Stimulated activated CD4-positive, alpha-beta T cell treated with anti-CD3 and anti-CD28 coated beads, Interleukin-2, amount 100 ng/mL, for 4 hours (primary cell): ENCODE measurements at places on chromosomes 12 and 14.

GRCh38 chr12:50174971-50175715 is 8.0 kb upstream of the CERS5 start:
- DNase-seq, result no peak

DNA sequence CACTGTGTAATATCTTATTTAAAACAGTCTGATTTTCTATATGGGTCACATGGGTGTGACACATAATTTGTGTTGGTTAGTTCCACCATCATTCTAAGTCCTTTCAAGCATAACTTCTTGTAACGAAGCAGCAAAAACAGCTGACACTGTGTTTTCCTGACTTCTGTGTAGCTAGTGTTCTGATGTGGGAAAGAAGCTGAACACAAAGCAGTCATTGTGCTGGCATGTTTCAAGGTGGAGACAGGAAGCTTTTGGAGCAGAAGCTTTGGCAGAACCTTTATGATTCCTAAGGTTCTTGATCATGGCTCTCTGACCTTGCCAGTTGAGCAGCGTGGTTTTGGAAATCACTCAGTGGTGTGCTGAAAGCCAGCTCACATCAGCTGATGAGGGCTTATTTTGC is 351.7 kb upstream of the MDGA2 start:
- DNase-seq, result no peak

DNA sequence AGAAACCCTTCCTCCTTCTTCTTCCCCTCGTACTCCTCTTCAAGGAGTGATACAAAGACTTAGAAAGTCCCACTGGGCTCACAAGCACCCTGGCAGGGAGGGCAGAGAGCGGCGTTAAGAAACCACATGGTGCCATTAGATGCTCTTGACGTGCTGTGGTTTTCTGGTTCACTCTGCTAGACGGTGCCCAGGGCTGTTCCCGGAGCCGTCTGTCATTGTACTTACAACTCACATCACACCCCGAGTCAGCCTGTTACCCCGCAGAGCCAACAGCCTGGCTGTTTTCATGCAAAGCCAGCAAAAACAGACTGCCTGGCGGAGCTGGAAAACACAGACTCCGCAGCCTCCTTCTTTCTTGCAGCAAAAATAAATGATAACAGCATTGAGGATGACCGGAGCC is 232.6 kb upstream of the TBX3 start:
- no peak for DNase-seq

- DNase-seq, result peak; percentile 35
Measured at GRCh38 chr12:63668028-63668799, at the start of gene DPY19L2. DPY19L2 (minus strand) TSS chr12:63668493; CDS start chr12:63668393, 100 bp downstream.

DNA sequence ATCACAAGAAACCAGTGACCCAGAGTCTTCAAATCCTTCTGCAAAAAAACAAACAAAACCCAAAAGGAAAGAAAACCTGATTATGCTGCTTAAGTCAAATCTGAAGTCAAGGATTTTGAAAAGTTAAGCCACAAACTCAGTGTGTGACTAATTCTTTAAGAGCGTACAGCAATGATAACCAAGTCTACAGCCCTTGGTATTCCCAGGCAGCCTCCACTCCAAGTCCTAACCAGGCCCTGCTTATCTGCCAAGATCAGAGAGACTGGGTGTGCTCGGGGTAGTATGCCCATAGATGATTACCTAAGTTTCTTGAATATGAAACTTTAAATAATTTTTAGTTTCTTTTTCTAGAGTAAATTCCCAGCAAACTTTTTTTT is 13.1 kb downstream of the PGAM5 start:
- no peak for DNase-seq

GRCh38 chr12:113271466-113271852 is 50.2 kb downstream of the TPCN1 start:
- no peak for DNase-seq

DNA sequence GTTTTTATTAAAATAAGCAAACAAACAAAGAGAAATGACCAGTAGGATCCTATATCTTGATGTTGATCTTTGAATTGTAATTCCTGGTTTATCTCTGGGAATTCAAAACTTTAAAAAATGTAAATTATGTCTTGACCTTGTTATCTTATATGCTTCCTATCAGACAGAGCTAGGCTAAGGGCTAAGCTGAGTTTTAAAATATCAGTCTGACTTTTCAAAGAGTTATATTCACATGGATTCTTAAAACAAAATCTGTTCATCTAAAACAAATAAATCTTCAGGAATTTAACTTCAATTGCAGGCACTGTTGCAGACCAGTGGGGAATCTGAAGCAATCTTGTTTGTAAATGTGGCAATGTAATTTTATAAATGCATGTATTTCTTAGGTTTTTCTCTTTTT is 1144.1 kb downstream of the LRFN5 start:
- no peak for DNase-seq

DNA sequence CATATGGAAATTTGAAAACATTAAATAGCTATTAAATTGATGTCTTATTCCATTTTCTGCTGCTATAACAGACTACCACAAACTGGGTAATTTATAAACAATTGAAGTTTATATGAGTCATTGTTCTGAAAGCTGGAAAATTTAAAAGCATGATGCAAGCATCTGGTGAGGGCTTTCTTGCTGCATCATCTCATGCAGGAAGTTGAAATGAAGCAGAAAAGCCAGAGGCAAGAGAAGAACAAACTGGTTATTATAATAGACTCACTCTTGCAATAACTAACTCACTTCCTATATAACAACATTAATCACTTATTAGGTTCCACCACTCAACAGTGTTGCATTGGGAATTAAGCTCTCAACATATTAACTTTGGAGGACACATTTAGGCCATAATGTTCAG is 1277.4 kb downstream of the LRFN5 start:
- no peak for DNase-seq

DNA sequence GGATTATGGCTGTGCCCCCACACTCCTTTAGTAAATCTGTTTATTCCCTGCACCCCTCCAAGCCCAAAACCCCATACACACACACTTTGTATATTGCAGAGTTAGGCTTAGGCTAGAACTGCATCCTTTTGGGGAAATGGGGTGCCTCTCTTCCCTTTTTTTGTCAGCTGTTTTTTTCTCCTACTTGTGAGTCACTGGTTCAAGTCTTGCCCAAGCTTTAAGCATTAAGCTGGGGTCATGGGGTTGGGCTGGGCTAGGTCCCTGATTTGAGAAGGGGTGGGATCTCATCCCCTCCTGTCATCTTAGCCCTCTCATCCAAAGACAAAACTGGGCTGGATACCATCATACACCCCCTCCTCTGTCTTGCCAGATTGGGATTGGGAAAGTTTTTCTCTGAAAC is 1.6 kb downstream of the LRP1 start:
- DNase-seq, result no peak

DNA sequence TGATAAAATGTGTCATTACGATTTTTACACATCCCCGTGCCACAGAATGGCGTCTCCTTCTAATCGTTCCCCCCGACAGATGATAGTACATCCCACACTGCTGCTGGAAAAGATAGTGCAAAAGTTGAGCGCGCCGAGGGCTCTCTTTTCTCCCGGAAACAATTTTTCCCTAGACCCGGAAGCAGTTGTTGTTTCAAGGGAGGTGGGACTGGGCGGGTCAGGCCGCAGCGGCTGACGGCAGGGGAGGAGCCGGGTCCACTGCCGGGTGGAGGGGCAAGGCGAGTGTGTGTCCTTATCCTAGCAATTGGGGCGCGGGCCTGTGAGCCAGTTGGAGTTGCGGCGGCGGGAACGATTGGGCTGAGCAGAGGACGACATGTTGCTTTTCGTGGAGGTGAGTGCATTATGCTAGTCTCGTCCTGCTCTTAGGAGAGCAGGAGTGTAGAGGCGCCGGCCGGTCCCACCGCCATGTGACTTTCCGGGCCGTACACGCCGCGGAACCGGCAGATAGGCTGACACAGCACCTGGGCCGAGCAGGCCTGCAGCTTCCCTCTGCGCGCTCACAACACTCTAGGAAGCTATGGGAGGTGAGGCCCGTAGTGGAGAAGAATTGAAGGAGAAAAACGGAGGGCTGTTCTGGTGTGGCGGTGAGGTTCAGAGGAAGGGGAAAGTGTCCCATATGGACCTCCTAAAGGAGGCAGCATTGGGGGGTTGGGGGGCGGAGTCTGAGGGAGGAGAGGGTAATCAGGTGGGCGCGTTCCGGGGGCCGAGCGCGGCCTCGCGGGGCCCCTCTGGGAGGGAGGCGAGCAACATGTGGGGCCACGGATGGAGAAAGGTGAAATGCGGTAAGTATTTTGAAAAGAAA is at the start of gene LARP4:
Gene LARP4, plus strand, starts transcription at position 248 of the 862 bp plus-strand sequence. Its CDS starts 126 bp downstream, at position 374.
- DNase-seq, result peak; percentile 84

DNA sequence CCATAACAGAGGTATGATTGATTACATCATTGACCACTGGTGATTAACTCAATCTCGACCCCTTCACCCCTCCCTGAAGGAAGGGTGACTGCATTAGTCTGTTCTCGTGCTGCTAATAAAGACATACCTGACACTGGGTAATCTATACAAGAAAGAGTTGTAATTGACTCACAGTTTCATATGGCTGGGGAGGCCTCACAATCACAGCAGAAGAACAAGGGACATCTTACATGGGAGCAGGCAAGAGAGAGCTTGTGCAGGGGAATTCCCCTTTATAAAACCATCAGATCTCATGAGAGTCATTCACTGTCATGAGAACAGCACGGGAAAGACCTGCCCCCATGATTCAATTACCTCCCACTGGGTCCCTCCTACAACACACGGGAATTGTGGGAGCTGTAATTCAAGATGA is 55.9 kb upstream of the TMCC3 start:
- no peak for DNase-seq

- DNase-seq, result no peak
Measured at GRCh38 chr12:67288561-67288960, 19.4 kb downstream of the CAND1 start.

DNA sequence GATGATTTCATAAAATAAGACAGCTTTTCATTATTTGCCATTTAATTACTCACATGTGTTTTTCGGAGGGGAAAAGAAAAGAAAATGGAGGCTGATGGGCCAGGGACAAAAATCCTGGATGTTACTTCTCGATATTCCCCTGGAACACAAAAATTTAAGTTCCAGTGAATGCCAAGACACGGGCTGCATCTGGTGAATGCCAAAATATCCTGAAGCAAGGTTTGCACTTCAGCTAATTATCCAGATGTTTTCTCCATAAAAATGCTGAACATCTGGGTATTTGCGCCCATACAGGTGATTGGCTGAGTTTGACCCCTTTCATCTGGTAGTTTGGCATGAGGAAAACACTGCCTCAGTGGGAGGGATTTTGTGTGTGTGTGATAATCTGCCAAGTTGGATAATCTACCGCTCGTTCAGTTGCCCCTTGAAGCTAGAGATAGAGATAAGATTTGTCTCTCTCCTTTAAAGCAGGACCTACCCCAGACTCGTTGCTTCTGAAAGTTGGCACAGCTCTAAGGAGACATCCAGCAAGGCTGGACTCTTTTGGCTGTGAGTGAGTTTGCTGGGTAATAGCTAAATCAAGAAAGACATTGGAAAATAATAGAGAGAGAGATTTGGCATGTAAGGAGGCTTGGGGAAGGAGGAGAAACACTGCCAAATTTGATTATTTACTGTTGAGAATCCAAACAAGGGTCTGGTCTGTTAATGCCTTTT is 390.0 kb downstream of the EGLN3 start:
- DNase-seq, result no peak

DNA sequence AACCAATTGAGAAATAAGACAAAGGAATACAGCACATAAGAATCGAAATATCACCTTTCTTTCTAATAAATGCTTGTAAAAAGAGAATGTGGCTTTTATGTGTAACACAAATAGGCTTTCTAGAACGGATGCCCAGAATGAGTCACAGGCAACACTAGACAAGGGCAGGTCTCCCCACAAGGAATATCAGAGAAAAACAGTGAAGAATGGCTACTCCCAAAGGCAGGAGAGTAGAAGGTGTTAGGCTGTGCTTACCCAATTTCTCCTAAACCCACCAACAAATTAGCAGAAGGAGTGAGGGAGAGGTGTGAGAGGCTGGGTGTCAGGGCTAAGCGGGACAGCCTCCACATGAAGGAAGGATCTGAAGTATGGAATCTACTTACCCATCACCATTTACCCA is 55.2 kb downstream of the GALNT4 start:
- peak; percentile 10 for DNase-seq

- DNase-seq, result no peak
Measured at GRCh38 chr14:44462381-44462780, 44.7 kb downstream of the FSCB start.

GRCh38 chr12:19957308-19958125 is 410.8 kb upstream of the PDE3A start:
- DNase-seq, result no peak

- no peak for DNase-seq
Measured at GRCh38 chr12:31230004-31230403, 95.9 kb downstream of the SINHCAF start.

- no peak for DNase-seq
Measured at GRCh38 chr14:65949711-65950516, 536.3 kb upstream of the CCDC196 start.

- DNase-seq, result no peak
Measured at GRCh38 chr14:77579065-77579464, 37.4 kb downstream of the SPTLC2 start.

DNA sequence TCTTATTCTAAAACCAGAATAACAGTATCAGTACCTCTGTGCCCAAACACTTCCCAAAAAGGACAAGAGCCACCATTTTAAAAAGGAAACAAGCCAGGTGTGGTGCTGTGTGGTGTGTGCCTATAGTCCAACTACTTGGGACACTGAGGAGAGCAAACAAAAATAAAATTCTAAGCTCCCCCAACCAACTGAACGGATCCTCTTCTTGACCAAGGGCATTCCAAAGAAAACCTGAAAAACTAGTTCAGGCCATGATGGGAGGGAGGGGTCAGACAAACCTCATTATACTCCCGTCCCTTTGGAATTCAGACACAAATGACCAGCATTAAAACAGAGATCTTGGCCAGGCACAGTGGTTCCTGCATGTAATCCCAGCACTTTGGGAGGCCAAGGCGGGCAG is 20.5 kb downstream of the SLC11A2 start:
- no peak for DNase-seq

- no peak for DNase-seq
Measured at GRCh38 chr14:59321626-59321949, 133.1 kb downstream of the DAAM1 start.

DNA sequence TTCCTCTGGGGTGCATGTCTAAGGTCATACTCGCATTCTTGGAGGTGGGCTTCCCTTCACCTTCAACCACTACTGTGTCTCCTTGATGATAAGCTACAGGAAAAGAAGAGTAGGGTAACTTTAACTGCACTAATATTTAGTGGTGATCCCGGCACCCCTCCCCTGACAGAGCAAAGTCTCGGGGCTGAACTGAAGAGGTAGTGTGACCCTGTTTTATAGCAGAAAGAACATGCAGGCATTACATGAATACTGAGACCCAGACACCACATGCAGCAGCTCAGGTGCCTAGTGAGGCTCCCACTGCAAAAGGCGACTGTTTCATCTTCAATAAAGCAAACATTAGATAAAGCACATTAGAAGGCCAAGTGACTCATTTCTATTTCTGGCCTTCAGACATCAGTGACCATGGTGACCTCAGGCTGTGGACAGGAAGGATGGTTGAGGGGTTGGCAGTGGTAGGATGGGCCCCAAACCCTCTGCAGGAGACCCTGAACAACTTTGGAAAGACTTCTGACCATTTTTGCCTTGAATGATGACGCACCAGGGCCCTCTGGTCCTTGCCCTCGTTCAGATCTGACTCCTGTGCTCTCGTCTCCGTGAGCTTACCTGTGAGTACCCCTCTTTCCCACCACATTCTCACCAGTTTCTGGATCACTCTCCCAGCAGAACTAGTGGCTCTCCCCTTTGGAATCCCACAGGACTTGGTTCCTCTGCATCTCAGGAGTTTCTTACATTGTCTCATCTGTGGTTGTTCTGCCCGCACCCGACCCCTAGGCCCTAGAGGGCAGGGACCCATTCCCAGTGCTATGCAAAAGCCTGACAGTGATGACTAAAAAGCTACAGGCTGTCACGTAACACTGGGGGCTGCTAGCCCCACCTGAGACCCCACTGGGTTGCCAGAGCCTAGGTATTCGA is 23.8 kb upstream of the JPH4 start:
- DNase-seq, result no peak
